ENCODE measurements at places on chromosomes 4 and X.

DNA sequence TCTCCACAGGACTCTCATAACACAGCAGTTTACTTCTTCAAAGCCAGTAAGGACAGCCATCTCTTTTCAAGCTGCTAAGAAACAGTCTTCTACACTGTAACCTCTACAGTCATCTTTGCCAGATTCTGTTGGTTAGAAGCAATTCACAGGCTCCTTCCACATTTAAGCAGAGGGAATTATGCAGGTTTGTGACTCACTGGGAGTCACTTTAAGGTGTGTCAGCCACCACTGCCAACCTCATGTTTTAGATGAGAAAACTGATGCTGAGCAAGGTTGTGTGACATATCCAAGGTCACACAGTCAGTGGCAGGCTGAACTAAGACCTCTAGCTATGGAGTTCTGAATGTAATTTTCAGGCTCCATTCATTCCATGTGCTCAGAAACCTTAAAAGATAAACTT lies 143.5 kb downstream of the QDPR start:
- no peak for DNase-seq

GRCh38 chr4:110663738-110664444 lies 41.0 kb upstream of the PITX2 start:
- no peak for DNase-seq

GRCh38 chr4:11966782-11967181 lies 538.1 kb upstream of the HS3ST1 start:
- DNase-seq = no peak

GRCh38 chrX:19793471-19793870 lies 93.9 kb downstream of the SH3KBP1 start:
- no peak for DNase-seq

GRCh38 chrX:150694738-150695410 lies 1.7 kb downstream of the MTMR1 start:
- no peak for DNase-seq

DNA sequence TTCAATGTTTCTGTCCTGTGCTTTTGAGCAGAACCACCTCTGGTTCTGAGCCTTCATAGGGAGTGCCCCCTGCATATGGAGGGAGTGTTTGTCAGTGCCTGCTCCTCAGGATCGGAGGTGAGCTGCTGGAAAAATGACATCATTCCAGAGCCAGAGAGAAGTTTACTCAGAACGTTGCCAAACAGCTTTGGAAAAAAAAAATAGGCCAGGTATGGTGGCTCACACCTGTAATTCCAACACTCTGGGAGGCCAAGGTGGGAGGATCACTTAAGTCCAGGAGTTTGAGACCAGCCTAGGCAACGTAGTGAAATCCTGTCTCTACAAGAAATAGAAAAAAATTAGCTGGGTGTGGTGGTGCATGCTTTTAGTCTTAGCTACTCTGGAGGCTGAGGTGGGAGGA lies 27.2 kb upstream of the PDLIM3 start:
- DNase-seq = no peak

DNA sequence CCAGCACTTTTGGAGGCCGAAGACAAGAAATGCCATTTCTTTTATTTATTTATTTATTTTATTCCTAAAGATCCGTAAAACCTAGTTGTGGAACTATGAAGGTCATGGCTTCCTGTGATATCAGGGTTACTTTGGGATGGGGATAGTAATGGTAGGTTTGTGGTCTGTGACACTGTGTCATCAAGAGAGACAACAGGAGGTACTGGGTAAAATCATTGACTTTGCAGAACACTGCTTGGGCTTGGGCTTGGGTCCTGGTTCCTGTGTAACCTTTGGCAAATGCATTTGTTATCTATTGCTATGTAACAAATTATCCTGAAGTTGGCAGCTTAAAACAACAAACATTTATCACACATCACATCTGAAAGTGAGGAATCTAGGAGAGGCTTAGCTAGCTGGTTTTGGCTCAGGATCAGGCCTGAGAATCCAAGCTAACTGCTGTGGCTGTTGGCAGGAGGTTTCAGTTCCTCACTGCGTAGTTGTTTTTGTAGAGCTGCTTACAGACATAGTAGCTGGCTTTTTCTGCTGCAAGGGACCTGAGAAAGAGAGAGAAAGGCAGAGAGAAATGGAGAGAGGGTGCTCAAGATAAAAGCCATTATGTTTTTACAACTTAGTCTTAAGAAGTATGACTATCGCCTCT lies 576.4 kb upstream of the SLIT2 start:
- DNase-seq = no peak

- no peak for DNase-seq
These were observed 296.0 kb downstream of the KLHL4 start for GRCh38 chrX:87813566-87813965.

DNA sequence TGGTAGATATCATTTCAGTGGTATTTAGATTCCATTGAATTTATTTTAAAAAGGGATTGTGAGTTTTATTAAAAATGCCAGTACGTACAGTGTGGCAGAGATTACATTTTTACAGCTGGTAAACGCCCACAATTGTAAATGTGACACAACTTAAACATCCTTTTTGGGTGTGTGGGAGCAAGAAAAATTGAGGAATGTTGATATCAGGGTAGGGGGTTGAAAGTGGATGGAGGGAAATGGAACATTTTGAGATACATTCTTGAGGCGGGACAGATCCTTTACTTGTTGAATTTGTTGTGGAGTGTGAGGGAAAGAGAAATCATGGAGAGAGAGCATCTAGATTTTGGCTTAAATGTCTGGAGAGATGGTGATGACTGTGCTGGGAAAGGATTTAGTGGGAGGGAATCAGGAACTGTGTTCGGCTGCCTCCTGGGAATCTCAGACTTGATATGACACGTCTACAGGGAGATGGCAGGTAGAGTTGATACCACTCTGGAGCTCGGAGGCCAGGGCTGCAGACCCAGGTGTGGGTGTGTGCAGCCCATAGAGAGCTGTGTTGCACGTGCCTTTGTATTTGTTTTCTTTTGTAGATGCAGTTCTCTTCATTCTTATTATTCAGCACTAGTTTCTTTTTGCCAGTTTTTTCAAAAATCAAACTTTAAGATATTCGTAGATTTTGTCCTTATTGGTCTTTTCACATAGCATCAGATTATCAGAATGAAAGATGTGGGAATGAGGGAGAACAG lies 10.8 kb downstream of the TMEM131L start:
- no peak for DNase-seq

GRCh38 chrX:1336331-1336943 lies at the start of gene IL3RA:
IL3RA (plus strand) TSS chrX:1336785; CDS start chrX:1341766, 4,981 bp downstream.
- DNase-seq = no peak

- DNase-seq = no peak
These were observed 121.0 kb downstream of the PPA2 start for GRCh38 chr4:105352826-105353225.

DNA sequence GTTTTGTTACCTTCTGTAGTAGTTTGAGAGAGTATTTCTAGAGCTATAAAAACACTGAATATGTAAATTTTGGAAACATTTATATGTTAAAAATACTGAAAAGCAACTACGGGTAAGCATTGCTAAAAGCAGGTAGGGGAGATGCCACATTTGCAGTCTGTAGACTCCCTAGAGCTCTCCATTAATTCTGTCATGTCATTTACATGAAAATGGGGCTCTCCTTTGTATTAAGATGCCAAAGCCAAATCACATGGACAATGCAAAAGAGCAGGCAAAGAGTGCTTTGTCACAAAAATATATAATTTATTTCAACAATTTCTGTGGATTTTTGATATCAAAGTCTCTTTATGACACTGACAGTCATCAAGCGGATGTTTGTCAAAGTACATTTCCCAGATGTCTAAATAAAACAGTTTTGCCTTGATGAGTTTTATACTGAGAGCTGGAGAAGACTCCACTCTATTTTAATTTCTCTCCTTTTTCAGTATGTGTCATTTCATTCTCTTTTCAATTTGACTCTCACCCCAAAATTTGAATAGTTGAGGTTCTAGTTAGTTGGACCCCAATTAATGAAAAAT lies 51.8 kb downstream of the LDB2 start:
- no peak for DNase-seq

- no peak for DNase-seq
These were observed 26.4 kb downstream of the XK start for GRCh38 chrX:37711991-37712390.

- DNase-seq = no peak
These were observed 16.3 kb upstream of the FAT1 start for GRCh38 chr4:186739802-186740434.

- no peak for DNase-seq
These were observed 118.8 kb downstream of the DDIT4L start for GRCh38 chr4:100071506-100071905.

DNA sequence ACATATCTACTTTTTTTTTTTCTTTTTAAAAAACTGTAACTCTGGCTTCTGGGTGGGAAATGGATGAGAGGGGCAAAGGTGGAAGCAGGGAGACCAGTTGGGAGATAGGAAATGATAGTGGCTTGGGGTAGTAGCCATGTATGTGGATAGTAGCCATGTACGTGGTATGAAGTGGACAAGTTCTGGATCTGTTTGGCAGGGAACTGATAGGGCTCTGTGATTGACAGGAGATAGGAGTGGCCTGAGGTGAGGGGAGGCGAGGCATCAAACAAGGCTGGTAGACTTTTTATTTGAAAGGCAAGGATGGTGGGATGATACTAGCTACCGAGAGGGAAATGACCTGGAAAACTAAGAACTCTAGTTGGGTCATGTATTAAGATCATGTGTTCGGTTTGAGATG lies 117.8 kb downstream of the AFF1 start:
- no peak for DNase-seq

DNA sequence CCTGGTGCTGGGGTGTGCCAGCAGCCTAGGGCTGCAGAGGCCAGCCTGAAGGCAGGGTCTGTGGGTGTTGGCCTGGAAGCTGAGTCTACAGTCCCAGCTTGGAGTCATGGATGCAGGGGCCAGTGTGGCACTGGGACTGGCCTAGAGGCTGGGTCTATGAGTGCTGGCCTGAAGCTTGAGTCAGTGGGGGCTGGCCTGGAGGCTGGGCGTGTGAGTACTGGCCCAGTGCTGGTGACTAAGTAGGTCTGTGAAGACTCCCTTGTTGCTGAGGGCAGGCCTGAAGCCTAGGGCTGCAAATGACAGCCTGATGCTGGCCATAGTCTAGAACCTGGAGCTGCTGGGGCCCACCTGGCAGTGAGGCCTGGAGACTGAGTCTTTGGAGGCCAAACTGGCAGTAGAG lies 31.3 kb upstream of the ALG13 start:
- DNase-seq = no peak

- no peak for DNase-seq
These were observed 6.2 kb downstream of the GK start for GRCh38 chrX:30659421-30659820.

- no peak for DNase-seq
These were observed 11.8 kb downstream of the KIF4A start for GRCh38 chrX:70301716-70302115.

- DNase-seq = no peak
These were observed 3.1 kb upstream of the SETD7 start for GRCh38 chr4:139559089-139559479.

- DNase-seq = no peak
These were observed 97.6 kb upstream of the IRS4 start for GRCh38 chrX:108833993-108834392.

GRCh38 chr4:187236209-187236890 lies 512.7 kb upstream of the FAT1 start:
- no peak for DNase-seq

- no peak for DNase-seq
These were observed 34.4 kb downstream of the INTU start for GRCh38 chr4:127667116-127667515.

DNA sequence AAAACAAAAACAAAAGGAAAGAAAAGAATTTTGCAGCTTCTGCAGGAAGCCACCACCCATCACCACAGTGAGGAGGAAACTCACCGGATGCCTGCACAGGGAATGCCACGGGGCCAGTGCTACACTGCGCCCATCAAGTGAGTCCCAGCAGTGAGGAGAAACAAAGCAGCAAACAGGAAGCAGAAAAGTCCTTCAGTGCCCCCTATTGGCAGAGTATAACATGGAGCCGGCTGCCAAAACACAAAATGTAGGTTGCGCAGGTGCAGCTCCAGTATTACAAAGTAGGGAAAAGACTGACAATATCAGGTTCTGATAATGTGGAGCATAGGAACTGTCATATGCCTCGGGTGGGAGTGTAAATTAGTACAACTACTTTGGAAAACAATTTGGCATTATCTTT lies 23.3 kb upstream of the SCML2 start:
- DNase-seq = peak; percentile 18

- DNase-seq = peak; percentile 22
These were observed 1.3 kb upstream of the MAMLD1 start for GRCh38 chrX:150361777-150362351.

DNA sequence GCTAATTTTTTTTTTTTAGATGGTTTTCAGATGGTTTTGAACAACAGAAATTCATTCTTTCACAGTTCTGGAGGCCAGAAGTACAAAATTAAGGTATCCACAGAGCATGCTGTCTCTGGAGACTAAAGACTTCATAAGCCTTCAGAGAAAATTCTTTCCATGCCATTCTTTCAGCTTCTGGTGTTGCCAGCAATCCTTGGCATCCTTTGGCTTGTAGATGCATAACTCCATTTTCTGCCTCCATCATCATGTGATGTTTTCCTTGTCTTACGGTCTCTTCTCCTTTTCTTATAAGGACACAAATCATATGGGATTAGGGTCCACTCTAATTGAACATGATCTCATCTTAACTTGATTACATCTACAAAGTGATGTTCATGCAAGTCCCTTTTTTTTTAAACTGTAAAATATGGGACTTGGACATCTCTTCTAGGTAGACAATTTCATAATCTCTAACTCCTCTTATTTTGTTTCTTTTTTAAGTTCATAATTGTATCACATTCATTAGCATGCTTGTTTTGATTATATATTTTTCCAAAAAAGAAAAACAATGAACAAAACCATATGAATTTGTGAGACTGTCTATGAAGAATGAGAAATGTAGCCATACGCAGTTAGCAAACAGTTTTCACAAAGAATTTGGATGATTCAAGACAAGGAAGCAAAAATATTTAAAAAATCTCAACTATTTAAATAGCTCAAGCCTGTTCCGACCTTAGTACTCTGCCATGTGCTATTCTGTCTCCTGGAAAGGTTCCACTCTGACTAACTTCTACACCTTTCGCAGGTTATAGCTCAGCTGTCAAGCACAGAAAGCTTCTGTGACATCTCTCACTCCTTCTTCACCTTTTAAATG lies 53.1 kb upstream of the GIMD1 start:
- no peak for DNase-seq

DNA sequence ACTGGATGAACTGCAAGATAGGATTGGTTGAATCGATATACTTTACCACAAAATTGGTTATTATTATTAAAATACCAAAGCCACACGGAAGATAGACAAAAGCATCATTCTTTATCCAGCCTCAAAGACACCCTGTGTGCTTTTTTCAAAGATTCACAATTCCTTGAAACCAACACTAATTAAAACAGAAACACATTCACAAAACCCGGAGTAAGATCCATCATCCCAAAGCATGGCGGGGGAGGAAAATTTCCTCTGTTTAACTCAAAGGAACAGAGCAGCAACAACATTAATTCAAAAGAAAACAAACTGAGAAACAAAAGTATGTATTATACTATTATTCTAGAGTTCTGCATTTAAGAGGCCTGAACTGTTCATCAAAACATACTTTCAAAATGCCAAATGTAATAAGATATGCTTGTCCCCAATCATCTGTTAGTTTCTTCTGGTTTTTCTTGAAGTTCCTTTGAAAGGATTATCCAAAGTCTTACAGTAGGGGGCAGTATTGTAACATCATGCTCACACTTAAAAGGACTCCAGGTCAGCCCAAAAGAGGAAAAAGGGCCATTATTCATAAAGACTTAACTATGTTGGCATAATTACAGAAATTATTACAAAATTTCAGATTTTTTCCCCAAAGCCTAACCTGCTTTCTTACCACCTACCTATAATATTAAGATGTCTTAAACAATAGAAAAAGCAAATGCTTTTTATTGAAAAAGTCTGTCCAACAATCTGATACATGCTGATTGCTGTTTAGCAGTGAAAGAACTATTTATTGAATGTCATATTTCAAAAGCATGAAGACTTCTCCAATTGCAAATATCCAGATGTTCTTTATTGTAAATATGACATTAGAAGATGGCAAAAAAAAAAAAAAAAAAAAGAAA lies 168.7 kb downstream of the SCFD2 start:
- DNase-seq = peak; percentile 13
